ENCODE measurements at places on chromosomes 13 and 19. TPM values are rescaled to one million over a fixed set of nuclear protein-coding genes. Genes with fewer than 3 reads are reported as not detected.

RNF17 gene
- 2.2 TPM for total RNA-seq

KIR2DL3 gene
- not detected for total RNA-seq

LILRB1 gene
- not detected for total RNA-seq

ONECUT3 gene
- total RNA-seq = not detected

DLL3 gene
- total RNA-seq = 23.2 TPM

CEACAM6 gene
- not detected for total RNA-seq

SNRPA gene
- 35.7 TPM for total RNA-seq

FSD1 gene
- total RNA-seq = 53.2 TPM

IGSF23 gene
- total RNA-seq = not detected

NOTCH3 gene
- total RNA-seq = 19.4 TPM

NTF4 gene
- not detected for total RNA-seq

ZNF418 gene
- total RNA-seq = 65.7 TPM

KLK4 gene
- not detected for total RNA-seq

HCST gene
- total RNA-seq = 1.6 TPM

UFM1 gene
- total RNA-seq = 139 TPM

KLF2 gene
- 1.9 TPM for total RNA-seq

POLR1G gene
- 3.8 TPM for total RNA-seq

CACNA1A gene
- total RNA-seq = 83.9 TPM

BST2 gene
- 1.6 TPM for total RNA-seq

C19orf38 gene
- 0.63 TPM for total RNA-seq

ZNF285 gene
- total RNA-seq = 42.6 TPM

GATAD2A gene
- total RNA-seq = 13.5 TPM

NLRP8 gene
- not detected for total RNA-seq

TMIGD2 gene
- 0.31 TPM for total RNA-seq

IZUMO4 gene
- total RNA-seq = 5.9 TPM

EFNA2 gene
- total RNA-seq = 7.5 TPM

ZFR2 gene
- total RNA-seq = 15.0 TPM

ZFP82 gene
- total RNA-seq = 49.5 TPM

DENND1C gene
- not detected for total RNA-seq

FUT1 gene
- 0.31 TPM for total RNA-seq

MEGF8 gene
- 54.8 TPM for total RNA-seq

CARM1 gene
- total RNA-seq = 34.7 TPM

ATP4A gene
- total RNA-seq = not detected

CACNG7 gene
- 10.3 TPM for total RNA-seq

DCT gene
- 0.63 TPM for total RNA-seq

GNA15 gene
- total RNA-seq = 0.94 TPM

ENOX1 gene
- 64.5 TPM for total RNA-seq

CLDND2 gene
- not detected for total RNA-seq

TEX26 gene
- total RNA-seq = not detected

PNPLA6 gene
- total RNA-seq = 57.9 TPM

CKM gene
- total RNA-seq = not detected

SYCN gene
- total RNA-seq = not detected

NXNL1 gene
- total RNA-seq = not detected

MICOS13 gene
- total RNA-seq = 11.3 TPM

SOX1 gene
- total RNA-seq = 15.7 TPM

ADPRHL1 gene
- 1.6 TPM for total RNA-seq
